Caco-2 (cell line): ENCODE measurements at places on chromosomes 1 and 21.

DNA sequence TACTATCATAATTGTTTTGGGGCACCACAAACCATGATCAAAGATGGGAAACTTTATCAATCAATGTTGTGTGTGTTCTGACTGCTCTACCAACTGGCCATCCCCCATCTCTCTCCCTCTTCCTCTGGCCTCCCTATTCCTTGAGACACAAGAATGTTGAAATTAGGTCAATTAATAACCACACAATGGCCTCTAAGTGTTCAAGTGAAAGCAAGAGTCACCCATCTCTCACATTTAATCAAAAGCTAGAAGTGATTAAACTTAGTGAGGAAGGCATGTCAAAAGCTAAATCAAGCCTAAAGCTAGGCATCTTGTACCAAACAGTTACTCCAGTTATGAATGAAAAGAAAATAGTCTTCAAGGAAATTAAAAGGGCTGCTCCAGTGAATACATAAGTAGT, 390.3 kb upstream of the NFIA start:
- DNase-seq, result no peak
- H3K4me1 ChIP-seq, result no peaks in the 10 kb centered on the region
- no peaks in the 10 kb centered on the region for H3K36me3 ChIP-seq

GRCh38 chr1:203569490-203570318, 56.9 kb upstream of the ATP2B4 start:
- no peak for DNase-seq
- H3K36me3 ChIP-seq, result no peaks in the 10 kb centered on the region
- no peaks in the 10 kb centered on the region for H3K27me3 ChIP-seq
- H3K4me3 ChIP-seq, result no peak overlapping the region
- peak overlapping the region; percentile 9 for H3K27ac ChIP-seq

DNA sequence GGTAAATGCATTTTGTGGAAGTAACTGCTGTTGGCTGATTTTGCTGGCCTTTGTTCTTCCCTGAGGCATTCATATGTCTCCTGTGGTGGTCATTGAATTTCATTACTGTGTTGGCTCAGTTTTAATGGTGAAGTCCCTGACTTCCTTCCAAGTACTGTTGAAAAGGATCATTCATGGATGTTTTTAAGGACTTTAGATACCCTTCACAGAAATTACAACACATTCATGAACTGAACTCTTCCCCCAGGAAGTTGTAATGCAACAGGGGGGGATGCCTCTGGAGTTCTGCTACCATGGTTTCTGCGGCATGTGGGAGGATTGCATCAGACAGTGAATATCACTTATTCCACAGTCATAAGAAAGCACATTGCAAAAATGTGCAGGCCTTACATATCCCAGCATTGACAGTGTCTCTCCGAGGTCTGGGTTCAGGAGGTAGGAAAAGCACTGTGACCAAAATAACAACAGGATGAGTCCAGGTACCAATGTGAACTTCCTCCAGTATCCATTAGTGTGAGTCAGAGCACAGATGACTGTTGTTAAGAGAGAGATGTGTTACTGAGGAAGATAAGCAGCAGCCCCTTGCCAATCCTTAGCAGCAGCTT, 2.1 kb upstream of the RAB3GAP2 start:
- H3K27me3 ChIP-seq, result no peaks in the 10 kb centered on the region
- H3K27ac ChIP-seq, result no peak overlapping the region
- H3K36me3 ChIP-seq, result no peaks in the 10 kb centered on the region
- peaks cover 7% of the 10 kb centered on the region for H3K4me1 ChIP-seq
- H3K4me3 ChIP-seq, result no peak overlapping the region

DNA sequence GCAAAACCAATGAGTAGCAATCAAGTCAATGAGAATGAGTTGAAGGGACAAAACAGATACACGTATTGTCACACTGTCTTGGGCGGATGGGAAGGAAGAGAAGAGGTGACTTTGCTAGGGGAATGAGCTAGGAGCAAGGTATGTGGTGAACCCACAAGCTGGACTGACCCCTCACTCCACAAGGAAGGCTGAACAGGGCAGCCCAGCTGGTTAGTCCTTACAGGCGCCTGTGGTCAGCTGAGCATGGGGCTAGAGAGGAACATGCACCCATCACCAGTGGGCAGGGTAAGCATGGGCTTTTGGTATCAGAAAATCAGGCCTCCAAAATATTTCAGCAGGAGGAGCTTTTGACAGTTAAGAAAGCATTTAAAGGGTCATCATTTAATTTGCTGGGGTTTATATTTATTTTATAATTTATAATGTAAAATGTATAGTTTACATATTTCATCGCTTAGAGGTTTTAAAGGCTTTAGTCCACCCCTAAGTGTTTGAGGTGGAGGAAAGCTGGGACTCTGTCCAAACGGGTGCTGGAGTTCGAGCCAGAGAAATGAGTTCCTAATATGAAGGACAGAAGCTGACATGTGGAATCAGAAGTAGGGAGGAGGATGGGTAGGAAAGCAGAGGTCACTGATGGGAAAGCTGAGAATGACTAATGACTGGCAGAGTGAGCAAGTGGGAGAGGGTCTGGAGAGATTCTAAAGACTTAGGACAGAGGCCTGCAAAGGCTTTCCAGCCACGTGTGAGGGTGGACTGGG, 22.0 kb upstream of the ACBD6 start:
- no peak for DNase-seq
- H3K36me3 ChIP-seq, result no peaks in the 10 kb centered on the region
- H3K27ac ChIP-seq, result peak overlapping the region; percentile 70
- peaks cover 66% of the 10 kb centered on the region for H3K4me1 ChIP-seq
- H3K4me3 ChIP-seq, result no peak overlapping the region

DNA sequence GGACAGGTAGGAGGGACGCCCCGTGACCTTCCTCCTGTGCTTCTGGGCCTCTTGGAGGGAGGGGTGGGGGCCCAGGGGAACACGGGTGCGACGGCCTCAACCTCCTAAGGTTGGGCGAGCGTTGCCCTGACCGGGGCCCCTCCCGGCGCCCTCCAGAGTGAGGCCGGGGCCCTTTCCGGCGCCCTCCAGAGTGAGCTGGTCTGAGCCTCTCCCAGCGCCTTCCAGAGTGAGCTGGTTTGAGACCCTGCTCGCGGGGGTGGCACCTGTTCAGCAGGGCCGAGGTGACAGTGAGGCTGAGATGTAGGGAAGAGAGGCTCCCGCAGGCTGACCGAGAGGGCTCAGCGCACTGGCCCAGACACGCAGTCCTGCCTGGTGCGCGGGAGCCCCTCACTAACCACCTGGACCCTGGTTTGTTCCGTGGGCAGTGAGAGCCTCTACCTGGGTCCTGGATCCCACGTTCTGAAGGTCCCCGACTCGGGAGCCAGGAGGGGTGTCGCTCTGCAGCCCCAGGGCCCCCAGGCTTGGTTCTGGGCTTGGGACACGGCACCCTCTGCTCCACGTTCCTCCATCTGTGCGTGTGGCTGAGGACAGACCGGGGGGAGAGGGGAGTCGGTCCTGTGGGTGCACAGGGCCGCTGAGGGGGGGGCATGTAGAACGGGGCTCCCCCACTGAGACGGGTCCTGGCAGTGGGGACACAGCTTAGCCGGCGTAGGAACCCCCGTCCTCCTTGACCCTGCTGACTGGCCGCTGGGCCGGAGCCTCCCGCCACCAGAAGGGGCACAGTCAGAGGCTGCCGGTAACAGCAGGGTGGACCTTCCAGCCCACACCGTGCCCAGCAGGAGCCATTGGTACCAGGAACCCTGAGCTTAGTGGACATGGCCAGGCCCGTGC, 1.4 kb downstream of the COL6A1 start:
- H3K4me1 ChIP-seq, result peaks cover 4% of the 10 kb centered on the region; the same call in 1 of the 2 replicates
- no peak overlapping the region for H3K27ac ChIP-seq
- H3K4me3 ChIP-seq, result peak overlapping the region; percentile 52
- peak; percentile 26 for DNase-seq
- no peaks in the 10 kb centered on the region for H3K27me3 ChIP-seq

- H3K4me3 ChIP-seq, result no peak overlapping the region
- H3K4me1 ChIP-seq, result 0 out of 2 replicates have a peak, but pooled peaks cover 10% of the 10 kb centered on the region
- H3K36me3 ChIP-seq, result no peaks in the 10 kb centered on the region
- H3K27ac ChIP-seq, result peak overlapping the region; percentile 1
These were observed 126.4 kb downstream of the TENT5C start for GRCh38 chr1:117732065-117732797.
